Activated CD4-positive, CD25-positive, alpha-beta regulatory T cell (primary cell): ENCODE measurements at places on chromosomes 13 and 19.

DNA sequence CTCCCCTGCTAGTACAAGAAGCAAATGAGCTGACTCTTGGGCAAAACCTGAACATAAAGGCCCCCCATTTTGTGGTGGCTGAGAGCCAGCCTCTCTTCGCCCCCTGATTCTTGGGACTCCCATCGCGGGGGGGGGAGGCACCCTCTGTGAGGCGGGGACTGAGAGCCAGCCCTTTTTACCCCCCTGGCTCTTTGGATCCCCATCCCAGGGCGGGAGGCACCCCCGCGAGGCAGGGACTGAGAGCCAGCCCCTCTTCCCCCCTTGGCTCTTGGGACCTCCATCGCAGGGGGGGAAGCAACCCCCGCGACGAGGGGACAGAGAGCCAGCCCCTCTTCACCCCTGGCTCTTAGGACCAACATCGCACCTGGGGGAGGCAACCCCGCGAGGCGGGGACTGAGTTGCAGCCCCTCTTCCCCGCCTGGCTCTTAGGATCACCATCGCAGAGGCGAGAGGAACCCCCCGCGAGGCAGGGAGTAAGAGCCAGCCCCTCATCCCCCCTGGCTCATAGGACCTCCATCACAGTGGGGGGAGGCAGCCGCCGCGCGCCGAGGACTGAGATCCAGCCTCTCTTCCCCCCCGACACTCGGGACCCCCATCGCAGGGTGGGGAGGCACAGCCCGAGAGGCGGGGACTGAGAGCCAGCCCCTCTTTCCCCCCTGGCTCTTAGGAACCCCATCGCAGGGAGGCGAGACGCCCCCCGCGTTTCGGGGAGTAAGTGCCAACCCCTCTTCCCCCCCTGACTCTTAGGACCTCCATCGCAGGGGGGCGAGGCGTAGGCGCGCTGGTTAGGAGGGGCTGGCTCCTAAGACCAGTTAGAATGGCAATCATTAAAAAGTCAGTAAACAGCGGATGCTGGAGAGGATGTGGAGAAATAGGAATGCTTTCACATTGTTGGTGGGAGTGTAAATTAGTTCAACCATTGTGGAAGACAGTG is 2428.4 kb upstream of the PCDH20 start:
- DNase-seq = no peak

- no peak for DNase-seq
These were observed 1314.6 kb downstream of the EFNB2 start for GRCh38 chr13:105220881-105221280.

DNA sequence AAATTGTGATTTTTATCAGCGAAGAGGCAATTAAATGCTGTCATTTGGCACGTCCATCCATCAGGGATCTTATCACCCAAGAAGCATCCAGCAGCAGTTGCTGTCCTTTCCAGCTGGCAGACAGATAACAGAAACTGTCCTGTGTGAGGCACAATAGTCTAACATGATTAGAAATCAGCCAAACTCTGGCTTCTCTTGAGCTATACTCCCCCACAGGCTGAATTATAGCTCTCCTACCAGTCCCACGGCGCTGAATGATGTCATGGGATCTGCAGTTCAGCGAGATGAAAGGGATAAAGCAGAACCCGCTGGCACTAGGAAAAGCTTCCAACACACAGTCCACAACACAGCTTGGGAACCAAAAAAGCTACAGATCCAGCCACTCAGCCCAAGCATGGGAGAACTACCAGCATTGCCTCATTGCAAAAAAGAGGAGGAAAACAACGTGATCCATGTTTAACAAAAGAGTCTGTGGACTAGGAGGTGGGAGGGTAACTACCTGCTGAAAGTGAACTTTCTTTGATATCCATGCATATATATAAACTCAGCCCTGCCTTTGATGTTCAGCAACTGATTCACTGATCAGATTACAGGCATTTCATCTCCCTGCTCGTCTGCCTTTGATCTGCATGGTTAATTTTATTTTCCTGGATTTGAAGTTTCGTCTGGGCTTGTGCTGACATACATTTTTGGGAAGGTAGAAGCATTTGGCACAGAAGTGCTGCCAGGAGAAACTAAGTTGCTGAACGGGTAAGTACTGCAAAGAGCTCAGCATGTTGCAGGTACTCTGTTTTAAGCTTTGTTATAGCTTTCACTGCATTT is at the start of gene TNFRSF19:
TNFRSF19 (plus strand) TSS at position 314 of the 822 bp plus-strand sequence. CDS start 19,772 bp downstream, outside the sequence.
- DNase-seq = no peak

- no peak for DNase-seq
These were observed 7.4 kb downstream of the MLLT1 start for GRCh38 chr19:6272411-6272791.

DNA sequence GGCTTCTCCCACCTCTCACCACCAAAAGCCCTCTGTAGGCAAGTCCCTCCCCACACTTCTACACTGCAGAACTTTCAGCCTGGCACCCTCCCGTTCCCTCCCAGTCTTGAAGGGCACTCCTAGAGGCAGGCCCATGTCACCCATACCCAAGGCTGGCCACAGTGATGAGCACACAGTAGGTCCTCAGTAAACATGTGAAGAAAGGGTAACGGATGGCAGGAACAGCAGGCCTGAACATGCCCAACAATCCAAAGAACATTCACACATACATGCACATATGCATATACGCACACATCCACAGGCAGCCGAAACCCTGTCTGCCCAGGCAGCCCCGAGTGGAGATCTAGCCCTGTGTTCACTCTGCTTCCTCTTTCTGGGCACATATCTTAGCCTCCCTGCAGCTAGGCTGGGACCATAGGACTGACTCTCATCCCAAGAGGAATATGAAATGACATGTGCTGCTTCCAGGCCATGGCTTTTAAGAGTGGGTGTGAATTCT is 55.2 kb downstream of the CEBPG start:
- no peak for DNase-seq

DNA sequence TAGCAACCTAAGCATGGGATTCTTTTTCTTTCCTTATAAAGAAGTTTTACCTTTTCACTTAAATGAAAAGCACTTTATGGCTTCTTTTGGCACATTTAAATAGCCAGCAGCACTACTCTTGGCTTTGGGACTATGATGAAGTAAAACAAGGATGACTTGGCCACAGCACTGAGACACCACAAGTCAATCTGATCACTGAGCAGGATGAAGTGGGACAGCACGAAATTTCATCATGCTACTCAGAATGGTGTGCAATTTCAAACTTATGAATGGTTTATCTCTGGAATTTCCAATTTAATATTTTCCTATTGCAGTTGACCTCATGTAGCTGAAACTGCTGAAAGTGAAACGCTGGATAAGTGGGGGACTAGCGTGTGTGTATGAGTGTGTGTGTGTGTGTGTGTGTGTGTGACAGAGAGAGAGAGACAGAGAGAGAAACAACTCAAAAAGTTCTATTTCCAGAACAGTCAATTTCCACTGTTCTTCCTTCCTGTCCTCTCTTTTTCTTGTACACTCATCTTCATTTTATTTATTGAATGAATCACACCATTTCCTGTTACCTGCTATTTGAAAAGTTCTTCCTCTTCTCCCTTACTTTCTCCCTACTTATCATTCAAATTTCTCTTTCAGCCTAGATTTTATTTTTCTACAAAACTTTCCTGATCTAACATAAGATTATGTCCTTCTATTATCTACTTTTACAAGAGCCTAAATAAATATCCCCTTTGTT is 414.2 kb upstream of the MIR17HG start:
- DNase-seq = no peak

GRCh38 chr13:104817271-104817670 is 1718.2 kb downstream of the EFNB2 start:
- DNase-seq = no peak

DNA sequence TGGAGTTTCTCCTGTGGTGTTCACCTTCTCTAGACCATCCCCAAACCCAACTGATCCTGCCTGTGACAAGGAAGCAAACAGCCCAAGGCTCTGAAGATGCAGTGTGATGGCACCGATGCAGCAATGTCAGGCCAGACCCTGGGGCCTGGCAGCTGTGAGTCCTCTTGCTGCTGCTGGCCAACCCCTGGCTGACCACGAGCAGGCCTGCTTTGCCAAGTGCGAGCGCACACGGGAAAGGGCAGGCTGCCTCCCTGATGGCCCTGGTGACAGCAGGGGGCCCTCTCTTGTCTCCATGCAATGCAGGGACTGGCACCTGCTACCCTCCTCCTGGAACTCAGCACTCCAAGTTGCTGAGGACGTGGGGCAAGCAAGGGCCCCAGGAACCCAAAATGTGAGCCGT is 5.4 kb upstream of the VSTM2B start:
- no peak for DNase-seq

- peak; percentile 24 for DNase-seq
These were observed 5.0 kb downstream of the ZSCAN5A start for GRCh38 chr19:56309511-56310185.

GRCh38 chr13:39768962-39769361 is 113.5 kb downstream of the COG6 start:
- DNase-seq = no peak

- DNase-seq = no peak
These were observed 504.3 kb downstream of the COG6 start for GRCh38 chr13:40159736-40160135.

- DNase-seq = no peak
These were observed 37.5 kb downstream of the ARRDC2 start for GRCh38 chr19:18045307-18046050.

DNA sequence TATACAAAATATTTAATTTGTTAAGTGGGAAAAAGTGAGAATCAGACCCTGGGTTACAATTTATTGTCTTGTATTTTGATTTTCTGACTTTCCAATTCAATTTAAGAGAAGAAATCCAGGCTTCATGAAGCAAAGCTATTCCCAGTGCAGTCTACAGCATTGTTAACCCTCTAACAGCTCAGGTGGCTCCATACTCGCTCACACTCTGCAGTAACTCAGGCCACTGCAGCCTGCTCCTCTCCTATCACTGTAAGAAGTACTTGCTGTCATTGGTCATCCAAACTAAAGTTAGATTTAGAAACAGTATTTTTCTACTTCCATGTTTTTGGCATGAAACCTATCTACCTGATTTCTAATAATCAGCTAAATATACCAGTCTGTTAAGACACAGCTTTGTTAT is 830.3 kb downstream of the PCDH9 start:
- no peak for DNase-seq

DNA sequence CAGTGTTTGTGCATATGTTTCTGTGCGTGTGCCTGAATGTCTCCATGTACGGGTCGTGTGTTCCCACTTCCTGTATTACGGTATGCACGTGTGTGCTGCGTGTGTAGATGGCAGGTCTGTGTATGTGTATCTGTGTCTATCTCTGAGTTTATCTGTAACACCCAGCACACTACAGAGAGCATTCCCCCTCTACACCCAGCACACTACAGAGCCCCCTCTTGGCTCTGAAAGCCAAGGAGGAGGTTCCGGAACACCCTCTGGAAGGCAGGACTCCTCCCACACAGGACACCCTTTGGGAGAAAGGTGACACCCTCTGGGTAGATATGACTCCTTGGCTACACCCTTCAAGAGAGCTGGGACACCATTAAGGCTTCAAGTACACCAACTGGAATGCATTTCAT is 2.1 kb upstream of the ERFL start:
- no peak for DNase-seq

- DNase-seq = no peak
These were observed 9.5 kb upstream of the RFX1 start for GRCh38 chr19:14015524-14016035.

DNA sequence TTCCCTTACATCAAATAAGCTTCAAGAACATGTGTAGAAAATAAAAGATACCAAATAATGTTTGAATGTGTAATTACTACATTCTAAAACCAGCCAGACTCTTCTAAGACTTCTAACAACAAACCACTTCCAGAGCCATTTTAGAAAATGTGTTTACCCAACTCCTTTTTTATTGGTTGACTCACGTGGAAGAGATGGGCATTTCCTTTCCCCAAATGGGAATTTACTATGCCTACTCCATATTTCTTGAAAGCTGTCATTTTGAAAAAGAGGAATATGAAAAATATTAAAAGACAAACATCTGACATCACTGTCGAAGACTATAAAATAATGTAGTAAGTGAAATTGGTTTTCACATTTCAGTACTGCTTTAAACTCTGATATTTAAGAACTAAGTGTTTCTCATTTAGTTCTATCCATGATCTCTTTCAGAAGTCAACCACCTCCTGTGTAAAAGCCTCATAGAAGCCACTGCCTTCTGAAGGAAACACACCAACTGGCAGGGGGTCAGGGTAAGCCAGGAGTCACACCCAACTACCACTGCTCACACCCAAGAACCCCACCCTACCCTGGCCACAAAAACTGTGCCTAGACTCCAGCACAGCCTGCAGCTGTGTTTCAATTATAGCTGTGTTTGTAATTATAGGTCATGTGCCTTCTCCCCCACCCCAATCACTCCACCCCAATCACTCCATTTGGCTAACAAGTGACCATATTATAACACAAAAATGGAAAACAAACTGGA is 86.8 kb downstream of the UBL3 start:
- no peak for DNase-seq

GRCh38 chr19:46976845-46977320 is 42.8 kb upstream of the NPAS1 start:
- DNase-seq = no peak

DNA sequence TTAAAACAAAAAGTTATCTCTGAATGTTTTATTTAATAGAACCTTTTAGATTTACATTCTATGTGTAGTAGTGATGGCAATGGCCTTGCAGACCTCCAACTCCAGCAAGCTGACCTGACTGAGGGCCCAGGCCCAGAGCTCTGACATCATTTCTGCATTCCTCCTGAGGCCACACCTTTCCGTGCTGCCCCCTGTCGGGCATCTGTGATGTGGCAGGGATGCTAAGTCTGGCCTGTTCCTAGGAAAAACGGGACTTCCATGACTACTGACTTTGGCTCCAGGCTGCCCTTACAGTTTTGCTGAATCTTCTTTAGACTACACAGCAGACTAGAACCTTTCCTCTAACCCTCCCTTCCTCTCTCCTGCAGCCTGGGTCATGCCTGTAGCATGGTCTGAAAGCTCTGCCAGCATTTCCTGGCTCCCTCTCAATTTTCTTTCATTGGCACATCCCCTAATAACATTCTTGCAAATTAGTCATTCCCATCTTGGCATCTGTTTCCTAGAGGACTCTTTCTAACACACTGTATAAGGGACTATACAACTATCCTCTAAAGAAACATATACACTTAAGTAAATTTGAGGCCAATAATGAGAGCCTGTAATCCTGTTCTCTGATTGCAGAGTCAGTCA is 249.1 kb downstream of the GPC5 start:
- no peak for DNase-seq

GRCh38 chr19:53906211-53907192 is 2.6 kb upstream of the CACNG7 start:
- peak; percentile 48 for DNase-seq

- DNase-seq = no peak
These were observed 89.3 kb downstream of the MIPEP start for GRCh38 chr13:23799945-23800344.

DNA sequence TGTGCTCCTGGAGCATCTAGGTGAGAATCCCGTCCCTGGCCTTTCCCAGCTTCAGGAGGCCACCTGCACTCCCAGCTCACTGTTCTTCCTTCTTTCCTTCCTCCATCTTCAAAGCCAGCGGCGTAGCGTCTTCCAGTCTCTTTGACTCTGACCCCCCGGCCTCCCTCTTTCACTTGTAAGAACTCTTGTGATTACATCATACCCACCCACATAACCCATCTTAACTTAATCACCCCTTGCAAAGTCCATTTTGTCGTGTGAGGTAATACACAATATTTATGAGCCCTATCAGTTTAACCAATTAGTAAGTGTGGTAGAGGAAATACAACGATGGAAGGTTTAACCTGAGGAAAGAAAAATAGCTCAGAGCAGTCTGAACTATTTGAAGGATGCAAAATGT is 4.6 kb upstream of the CDC16 start:
- DNase-seq = no peak
